COR-L47 (cell line): ENCODE measurements at places on chromosomes 1 and 21.

DNA sequence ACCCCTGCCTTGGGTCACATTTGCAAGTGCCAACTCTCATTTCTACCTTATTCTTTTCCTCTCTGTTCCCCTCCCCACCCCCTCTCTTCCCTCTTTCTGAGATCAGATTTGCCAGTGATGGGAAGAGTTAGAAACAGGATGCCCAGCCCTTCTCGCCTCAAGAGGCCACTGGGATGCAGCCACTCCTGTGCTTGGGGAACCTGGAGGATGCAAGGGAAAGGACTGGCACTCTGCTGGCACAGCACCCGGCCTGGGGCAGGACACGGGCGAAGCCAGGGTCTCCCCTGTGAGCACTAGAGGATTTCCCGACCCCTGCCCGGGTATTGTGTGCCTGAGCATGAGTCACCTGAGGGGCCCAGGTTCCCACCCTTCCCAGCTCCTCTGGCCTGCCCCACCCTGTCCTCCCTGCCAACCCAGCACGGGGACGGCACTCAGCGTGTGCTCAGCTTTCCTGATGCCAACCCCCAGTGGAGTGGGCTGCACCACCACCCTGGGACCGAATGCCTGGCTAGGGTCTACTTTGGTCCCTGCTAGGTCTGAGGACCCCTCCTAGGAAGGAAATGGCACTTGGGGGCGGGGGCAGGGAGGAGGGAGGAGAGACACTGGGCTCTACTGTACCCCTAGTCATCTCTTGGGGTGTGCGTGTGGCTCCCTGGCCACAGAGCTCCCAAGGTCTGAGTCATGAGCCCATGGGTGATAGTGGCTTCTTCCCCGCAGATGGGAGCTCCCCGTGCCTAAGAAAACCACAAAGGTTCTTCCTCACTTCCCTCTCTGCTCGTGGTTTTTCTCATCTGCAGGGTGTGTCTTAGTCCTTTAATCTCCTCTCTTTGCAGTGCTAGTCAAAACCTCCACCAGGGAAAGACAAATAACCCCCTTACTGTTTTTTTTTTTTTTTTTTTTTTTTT, 12.4 kb downstream of the LMNA start:
- no peak for DNase-seq

DNA sequence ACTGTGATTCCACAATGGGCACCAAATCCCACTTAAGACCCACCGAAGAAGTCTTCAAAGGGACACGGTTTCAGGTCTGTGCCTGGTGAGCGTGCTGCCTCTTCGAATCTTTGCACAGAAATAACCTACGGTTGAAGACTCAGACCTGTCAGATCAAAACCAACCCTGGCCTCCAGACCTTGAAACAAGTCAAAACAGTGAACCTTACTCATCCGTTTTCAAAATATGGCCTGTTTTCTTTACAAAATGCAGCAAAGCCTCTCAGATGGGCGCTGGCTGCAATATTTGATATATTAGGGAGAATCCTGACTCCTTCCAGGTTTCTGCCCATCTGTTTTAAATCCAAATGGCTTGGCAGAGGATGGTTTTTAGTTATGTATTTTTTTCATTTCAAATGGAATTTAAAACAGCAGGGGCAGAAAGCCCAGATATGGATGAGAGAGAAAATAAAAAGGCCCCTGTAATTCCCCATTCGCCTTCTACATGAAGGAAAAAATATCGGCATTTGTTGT, 14.0 kb downstream of the JUN start:
- no peak for DNase-seq

- no peak for DNase-seq
Measured at GRCh38 chr1:47817861-47818260, 179.3 kb downstream of the TRABD2B start.

- DNase-seq = peak; percentile 95
Measured at GRCh38 chr21:31866077-31866511, 6.7 kb upstream of the HUNK start.

GRCh38 chr1:118302145-118302544, 117.1 kb upstream of the SPAG17 start:
- no peak for DNase-seq

- DNase-seq = no peak
Measured at GRCh38 chr1:185864331-185864730, 130.1 kb downstream of the HMCN1 start.

DNA sequence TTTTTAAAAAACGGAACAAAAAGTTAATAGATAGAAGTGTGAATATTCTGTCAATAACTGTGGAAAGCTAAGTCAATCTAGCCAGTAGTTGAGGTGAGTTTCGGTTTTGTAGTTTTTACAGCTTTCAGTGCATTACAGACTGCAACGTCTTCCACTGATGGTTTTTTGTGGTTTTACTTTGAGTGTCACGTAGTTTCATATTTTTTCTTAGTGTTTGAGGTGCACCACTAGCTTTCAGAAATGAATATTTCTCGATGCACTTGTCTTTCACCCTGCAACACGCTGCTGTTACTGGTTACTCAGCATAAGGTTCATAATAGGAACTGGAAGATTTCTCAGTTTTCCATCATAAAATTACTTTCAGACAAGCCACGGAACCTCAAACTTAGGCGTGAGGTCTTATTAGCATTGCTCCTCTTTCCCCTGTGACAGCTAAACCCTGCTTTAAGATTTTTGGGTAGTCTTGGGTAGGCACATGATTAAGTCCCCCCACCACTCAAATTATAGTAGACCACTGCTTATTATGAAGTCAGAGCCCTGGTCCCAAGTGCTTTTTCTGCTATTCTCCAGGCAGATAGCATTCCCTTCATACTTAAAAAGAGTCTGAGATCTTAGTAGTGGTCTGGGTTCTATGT, 1412.7 kb downstream of the KCNT2 start:
- no peak for DNase-seq

- DNase-seq = no peak
Measured at GRCh38 chr1:56958526-56958925, 7.3 kb downstream of the C8B start.
